ENCODE measurements at places on chromosomes 16 and 17.

GRCh38 chr17:33225509-33225908, 67.6 kb downstream of the ASIC2 start:
- DNase-seq, result no peak

GRCh38 chr16:29029168-29029994, 44.5 kb downstream of the LAT start:
- DNase-seq, result peak; percentile 49

GRCh38 chr16:67546761-67547422, 15.4 kb upstream of the CTCF start:
- DNase-seq, result peak; percentile 69

DNA sequence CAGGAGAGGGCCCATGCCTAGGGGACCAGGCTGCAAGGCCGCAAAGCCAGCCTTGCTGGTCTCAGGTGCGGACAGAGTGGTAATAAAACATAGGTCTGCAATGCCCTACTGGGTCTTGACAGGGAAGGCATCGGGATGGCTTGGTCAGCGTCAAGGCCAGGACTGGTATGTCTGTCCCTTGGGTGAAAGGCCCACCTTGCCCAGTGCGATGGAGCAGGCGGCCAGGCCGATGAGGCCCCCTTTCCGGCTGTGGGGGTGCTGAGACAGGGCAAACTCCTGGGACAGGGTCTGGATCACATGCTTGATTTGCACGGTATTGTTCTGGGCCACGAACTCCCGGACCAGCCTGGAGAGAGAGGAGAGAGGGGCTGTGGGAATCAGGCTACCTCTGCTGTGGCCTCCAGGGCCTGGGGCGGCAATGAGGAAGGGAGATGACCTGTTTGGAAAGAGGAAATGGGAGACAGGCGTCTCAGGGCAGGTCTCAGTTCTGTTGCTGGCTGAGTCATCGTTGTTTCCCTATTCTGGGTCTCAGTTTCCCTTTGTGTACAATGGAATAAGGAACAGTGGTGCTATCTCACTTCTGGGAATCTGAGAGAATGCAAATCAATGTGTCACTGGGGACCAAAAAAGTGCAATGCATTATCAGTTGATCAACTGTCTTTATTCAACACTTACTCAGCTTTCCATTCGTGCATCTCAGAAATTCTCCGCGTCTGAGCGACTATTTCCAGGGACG, 14.8 kb downstream of the VAC14 start:
- DNase-seq, result peak; percentile 84

GRCh38 chr16:67537636-67538591, 9.3 kb downstream of the RIPOR1 start:
- DNase-seq, result no peak

DNA sequence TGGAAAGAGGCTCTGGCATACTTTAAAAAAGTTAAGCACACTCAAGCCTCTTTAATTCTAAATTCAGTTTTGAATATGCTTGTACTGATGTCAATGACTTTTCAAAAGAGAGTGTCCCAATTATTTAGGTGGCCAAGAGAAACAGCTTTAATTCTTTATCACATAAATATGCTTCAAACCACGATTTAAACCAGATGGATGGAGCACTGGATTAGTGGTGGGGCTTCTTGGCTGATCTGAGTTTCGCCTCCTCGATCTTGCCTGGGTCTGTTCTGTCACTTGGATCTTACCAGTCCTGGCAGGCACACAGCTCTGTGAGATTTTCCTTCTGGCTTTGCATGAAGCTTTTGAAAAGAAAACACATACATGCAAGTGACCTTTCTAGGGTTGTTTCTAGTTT, 467.8 kb downstream of the MAF start:
- no peak for DNase-seq

GRCh38 chr17:57906910-57907309, 48.3 kb downstream of the CUEDC1 start:
- peak; percentile 30 for DNase-seq

DNA sequence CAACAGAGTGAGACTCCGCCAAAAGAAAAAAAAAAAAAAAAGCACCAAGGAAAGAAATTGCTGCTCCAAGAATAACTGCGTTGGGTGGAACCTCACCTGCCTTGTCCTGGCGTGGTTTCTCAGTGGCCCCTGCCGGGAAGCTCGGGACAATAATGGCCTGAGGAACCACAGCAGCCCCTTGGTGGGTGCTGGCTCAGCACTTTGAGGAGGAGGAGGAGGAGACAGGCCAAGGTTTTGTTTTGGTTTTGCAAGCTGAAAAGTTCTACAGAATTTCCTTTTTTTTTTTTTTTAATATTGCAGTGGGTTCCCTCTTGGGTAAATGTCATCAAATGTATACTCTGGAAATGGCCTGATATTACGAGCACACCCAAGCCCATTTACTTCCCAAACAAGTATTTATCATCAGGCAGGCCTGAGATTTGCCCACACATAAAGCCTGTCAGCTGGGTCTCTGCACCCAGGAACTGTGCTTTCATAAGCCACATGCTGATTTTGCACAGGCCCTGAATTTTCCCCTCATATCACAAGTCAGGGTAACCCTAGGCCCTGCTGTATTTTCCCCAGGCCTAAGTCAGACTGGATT, 78.3 kb downstream of the SOCS1 start:
- peak; percentile 55 for DNase-seq

DNA sequence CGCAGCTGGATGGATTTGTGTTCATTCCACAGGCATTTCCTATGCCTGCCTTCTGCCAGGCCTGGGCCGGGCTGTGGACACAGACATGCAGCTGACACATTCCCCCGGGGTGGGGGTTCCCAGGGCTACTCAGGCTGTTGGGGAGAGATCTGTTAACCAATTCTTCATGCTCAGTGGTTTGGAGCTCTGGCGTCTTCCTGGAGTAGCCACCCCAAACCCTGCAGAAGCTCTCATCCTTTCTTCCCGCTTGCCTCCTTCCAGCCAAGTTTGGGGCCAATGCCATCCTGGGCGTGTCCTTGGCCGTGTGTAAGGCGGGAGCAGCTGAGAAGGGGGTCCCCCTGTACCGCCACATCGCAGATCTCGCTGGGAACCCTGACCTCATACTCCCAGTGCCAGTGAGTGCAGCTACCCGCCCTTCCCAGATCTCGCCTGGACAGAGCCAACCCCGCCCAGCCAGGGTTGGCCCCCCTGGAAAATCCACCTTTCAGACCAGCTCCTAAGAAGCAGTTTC, 2.6 kb downstream of the ENO3 start:
- no peak for DNase-seq

Data from inflammatory macrophage treated with lipopolysaccharide for 4 hours (primary cell).